ENCODE measurements at places on chromosomes 12 and 14. TPM values are rescaled to one million over a fixed set of nuclear protein-coding genes. Genes with fewer than 3 reads are reported as not detected.

The SPIC gene
- not detected for total RNA-seq

The SDR9C7 gene
- total RNA-seq: not detected

The RECQL gene
- total RNA-seq: 114 TPM

The CDH24 gene
- 1.1 TPM for total RNA-seq

The HOXC6 gene
- not detected for total RNA-seq

The ADAMTS20 gene
- total RNA-seq: not detected

The KLRC1 gene
- not detected for total RNA-seq

The RAB3IP gene
- total RNA-seq: 30.3 TPM

The C1R gene
- 2.2 TPM for total RNA-seq

The KIF26A gene
- total RNA-seq: 0.29 TPM

The EIF2B2 gene
- total RNA-seq: 61.9 TPM

The GALNT8 gene
- total RNA-seq: 1.3 TPM

The STAT2 gene
- total RNA-seq: 139 TPM

The CLEC4D gene
- not detected for total RNA-seq

GRCh38 chr12:48031135-48031960, 27.1 kb upstream of the COL2A1 start:
- no peak overlapping the region for H3K27ac ChIP-seq
- no peaks in the 10 kb centered on the region for H3K36me3 ChIP-seq

DNA sequence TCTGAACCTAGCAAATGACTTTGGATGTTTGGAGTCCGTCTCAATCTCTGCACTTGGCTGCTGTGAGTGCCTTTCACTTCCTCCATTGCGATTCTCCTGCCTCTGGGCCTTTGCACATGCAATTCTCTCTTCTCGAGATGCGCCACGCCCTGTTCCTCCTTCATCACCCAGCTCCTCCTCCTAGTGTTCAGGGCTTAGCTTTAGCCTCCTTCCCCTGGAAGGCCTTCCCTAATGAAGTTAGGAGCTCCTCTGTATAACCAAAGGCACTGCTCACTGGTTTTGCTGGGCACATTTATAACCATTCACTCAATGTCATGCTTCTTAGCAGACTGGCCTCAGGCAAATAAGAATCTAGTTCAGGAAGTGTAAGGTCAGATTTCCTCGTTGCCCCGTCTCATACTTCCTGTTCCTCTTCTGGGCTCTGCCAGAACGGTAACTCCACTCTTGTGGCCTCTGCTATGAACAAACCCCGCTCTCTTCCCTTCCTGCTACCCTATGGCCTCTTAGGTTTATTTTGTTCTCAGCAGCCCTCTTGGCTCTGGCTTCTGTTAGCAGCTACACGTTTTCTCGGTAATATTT, 171.4 kb downstream of the CRADD start:
- H3K4me1 ChIP-seq: peaks cover 31% of the 10 kb centered on the region
- H3K36me3 ChIP-seq: peaks cover 9% of the 10 kb centered on the region
- DNase-seq: no peak

DNA sequence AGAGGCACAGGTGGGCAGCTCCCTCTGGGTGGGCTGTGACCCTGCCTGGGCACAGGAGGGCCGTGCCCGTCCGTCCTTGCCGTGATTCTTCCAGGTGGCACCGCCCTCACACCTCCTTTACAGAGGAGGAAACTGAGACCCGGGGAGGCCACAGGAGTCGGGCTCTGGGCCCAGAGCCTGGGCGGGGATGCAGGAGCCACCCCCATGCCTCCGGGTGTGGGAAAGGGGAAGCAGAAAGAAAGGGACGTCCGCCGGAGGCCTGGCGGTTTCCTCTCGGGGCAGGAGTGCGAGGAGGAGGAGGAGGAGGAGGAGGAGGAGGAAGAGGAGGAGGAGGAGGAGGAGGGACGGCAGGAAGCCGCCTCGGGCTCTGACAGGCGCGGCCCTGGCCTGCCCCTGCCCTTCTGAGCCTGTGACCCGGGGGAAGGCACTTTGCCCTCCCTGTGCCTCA, 23.0 kb downstream of the SH2B3 start:
- H3K36me3 ChIP-seq: peaks cover 11% of the 10 kb centered on the region
- H3K4me1 ChIP-seq: peaks cover 90% of the 10 kb centered on the region
- peak; percentile 50 for DNase-seq
- no peaks in the 10 kb centered on the region for H3K27me3 ChIP-seq
- H3K4me3 ChIP-seq: peak overlapping the region; percentile 74

DNA sequence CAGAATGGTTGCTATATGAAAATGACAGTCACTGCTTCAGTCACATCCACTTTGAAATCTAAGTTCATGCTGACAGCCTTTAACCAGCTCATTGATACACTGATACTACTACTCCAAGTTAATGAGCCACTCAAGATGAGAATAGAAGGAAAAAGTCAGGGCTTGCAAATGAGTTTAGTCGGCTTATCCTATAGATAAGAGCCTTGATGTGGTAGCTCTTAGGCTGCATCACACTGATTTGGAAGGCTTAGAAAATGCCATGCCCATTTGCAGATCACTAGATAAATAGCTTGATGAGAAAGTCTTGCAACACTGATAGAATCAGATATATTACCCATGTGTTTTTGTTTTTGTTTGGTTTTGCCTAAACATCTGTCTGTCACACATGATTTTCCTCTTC, 251.4 kb upstream of the ATXN7L3B start:
- H3K27me3 ChIP-seq: no peaks in the 10 kb centered on the region
- no peak overlapping the region for H3K4me3 ChIP-seq
- DNase-seq: no peak
- H3K27ac ChIP-seq: no peak overlapping the region

DNA sequence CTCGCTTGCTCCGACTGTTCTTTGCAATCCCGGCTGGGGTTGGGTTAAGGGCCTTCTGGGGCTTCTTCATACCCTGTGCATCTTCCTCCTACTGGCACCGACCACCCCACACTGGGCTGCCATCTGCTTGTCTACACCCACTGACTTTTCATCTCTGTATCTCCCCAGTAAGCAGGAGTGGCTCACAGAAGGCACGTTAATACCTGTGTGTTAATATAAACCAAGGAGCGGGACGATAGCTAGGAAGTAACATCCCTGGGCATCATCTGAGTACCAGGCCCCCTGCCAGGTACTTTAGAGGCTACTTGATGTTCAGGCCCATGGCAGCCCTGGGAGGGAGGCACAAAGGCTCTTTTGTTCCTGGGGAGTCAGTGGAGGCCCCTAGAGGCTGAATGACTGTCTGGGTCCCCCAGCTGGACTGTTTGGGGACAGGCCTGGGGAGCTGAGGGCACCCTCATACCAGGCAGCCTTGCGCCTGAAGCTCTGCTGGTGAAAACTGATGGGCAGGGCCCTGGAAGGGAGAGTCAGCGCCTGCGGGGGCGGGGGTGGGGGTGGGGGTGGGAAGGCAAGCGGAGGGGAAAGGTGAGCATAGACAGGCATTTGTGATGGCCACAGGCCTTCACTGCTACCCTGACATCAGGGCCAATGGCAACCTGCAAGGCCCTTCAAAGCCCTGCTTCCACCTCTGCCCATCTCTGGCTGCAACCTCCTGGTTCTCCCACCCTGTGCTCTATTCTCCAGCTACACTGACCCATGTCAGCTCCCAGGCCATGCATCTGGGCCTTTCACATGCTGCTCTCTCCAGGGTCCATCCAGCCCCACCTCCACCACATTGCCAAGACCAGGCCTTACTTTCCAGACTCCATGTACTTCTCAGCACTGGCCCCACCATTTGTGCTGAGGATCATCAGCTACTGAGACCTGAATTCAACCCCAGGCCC, 34.2 kb upstream of the DEGS2 start:
- H3K27ac ChIP-seq: peak overlapping the region; percentile 86
- no peaks in the 10 kb centered on the region for H3K36me3 ChIP-seq
- no peaks in the 10 kb centered on the region for H3K27me3 ChIP-seq
- H3K4me3 ChIP-seq: peak overlapping the region; percentile 73
- H3K4me1 ChIP-seq: peaks cover 14% of the 10 kb centered on the region

DNA sequence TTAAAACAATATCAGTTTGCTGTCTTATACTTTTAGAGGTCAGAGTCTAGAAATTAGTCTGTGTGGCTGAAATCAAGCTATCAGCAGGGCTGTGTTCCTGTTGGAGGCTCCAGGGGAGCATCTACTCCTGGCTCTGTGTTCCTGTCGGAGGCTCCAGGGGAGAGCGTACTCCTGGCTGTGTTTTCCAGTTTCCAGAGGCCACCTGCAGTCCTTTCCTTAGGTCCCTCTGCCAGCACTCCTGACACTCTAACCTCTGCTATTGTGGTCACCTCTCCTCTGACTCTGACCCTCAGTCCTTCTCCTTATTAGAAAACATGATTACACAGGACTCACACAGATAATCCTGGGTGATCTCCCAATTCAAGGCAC, 1140.7 kb upstream of the TMEM132C start:
- peaks cover 16% of the 10 kb centered on the region for H3K27me3 ChIP-seq
- no peaks in the 10 kb centered on the region for H3K36me3 ChIP-seq
- H3K27ac ChIP-seq: peak overlapping the region; percentile 61
- H3K4me3 ChIP-seq: no peak overlapping the region

DNA sequence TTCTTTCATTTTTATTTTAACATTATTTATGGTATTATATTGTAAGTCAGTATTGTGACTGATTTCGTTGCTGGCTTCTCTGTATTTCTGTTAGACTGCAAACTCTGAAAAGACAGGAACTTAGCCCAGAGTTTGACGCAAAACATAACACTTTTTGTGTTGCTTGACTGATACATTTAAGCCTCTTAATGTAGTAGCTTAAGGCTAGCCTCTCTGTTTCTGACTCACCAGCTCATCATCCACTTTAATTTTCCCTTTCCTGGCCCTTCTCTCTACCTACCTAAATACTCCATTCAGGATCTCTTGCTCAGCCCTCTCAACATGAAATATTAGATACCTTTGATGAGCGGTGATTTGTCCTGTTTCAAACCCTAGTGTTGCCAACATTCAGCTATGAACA, 420.6 kb downstream of the LRFN5 start:
- no peaks in the 10 kb centered on the region for H3K4me1 ChIP-seq
- no peak for DNase-seq
- H3K27me3 ChIP-seq: no peaks in the 10 kb centered on the region
- H3K27ac ChIP-seq: no peak overlapping the region
- H3K4me3 ChIP-seq: no peak overlapping the region
- H3K36me3 ChIP-seq: no peaks in the 10 kb centered on the region

DNA sequence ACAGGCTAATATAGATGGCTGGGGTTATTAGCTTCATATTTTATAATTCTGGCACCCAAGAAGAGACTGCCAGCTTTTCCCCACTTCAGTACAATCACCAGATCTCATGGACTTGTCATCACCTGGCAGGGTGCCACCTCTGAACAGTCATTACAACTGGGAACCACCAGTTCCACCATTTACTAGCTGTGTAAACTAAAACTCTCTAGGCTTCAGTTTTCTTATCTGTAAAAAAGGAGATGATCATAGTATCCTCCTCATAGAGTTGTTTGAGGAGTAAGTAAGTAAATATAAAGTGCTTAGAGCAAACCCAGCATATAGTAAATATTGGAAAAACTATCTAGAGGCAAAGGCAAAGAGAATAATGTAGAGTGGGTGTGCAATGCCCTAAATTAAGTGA, 19.3 kb downstream of the CPNE8 start:
- H3K36me3 ChIP-seq: no peaks in the 10 kb centered on the region
- H3K4me3 ChIP-seq: no peak overlapping the region
- no peaks in the 10 kb centered on the region for H3K27me3 ChIP-seq

GRCh38 chr14:105861985-105862465, 335.6 kb downstream of the TMEM121 start:
- H3K27ac ChIP-seq: peak overlapping the region; percentile 86
- peaks cover 11% of the 10 kb centered on the region for H3K27me3 ChIP-seq
- no peaks in the 10 kb centered on the region for H3K36me3 ChIP-seq
- DNase-seq: peak; percentile 61

GRCh38 chr14:104093366-104094055, 8.0 kb downstream of the ASPG start:
- no peak for DNase-seq
- H3K27me3 ChIP-seq: peaks cover 3% of the 10 kb centered on the region
- H3K36me3 ChIP-seq: no peaks in the 10 kb centered on the region
- H3K4me3 ChIP-seq: no peak overlapping the region
- H3K4me1 ChIP-seq: peaks cover 5% of the 10 kb centered on the region
- no peak overlapping the region for H3K27ac ChIP-seq

DNA sequence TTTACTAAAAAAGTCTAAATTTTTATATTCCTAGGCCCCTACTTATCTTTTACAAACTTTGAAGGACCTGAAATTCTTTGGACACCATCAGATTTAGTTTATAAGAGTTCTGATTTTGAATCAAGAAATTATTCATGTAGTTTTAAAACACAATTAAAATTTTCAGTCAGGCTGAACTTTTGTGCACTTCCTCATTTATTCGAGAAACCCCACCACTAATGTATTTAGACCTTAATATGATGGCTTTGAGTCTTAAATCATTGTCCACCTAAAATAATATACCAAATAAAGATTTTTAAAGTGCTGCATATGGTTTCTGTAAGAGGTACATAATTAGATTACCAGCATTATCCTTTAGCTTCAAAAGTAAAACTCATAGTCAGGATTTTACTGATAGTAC, 103.4 kb downstream of the PAWR start:
- H3K36me3 ChIP-seq: no peaks in the 10 kb centered on the region
- H3K4me1 ChIP-seq: no peaks in the 10 kb centered on the region
- no peak overlapping the region for H3K4me3 ChIP-seq

- no peak for DNase-seq
- H3K36me3 ChIP-seq: no peaks in the 10 kb centered on the region
- H3K4me3 ChIP-seq: no peak overlapping the region
- peaks cover 9% of the 10 kb centered on the region for H3K27me3 ChIP-seq
- H3K4me1 ChIP-seq: no peaks in the 10 kb centered on the region
- no peak overlapping the region for H3K27ac ChIP-seq
Observed at GRCh38 chr14:67729072-67729885, 27.6 kb downstream of the RDH12 start.

GRCh38 chr14:23182372-23183157, 895 bp downstream of the SLC7A8 start:
- no peak overlapping the region for H3K27ac ChIP-seq
- H3K4me1 ChIP-seq: no peaks in the 10 kb centered on the region
- peaks cover 18% of the 10 kb centered on the region for H3K27me3 ChIP-seq
- peak; percentile 52 for DNase-seq

GRCh38 chr12:32727237-32727636, 28.5 kb downstream of the YARS2 start:
- H3K4me1 ChIP-seq: no peaks in the 10 kb centered on the region
- no peak overlapping the region for H3K4me3 ChIP-seq
- H3K36me3 ChIP-seq: peaks cover 29% of the 10 kb centered on the region
- no peaks in the 10 kb centered on the region for H3K27me3 ChIP-seq
- H3K27ac ChIP-seq: peak overlapping the region; percentile 18

DNA sequence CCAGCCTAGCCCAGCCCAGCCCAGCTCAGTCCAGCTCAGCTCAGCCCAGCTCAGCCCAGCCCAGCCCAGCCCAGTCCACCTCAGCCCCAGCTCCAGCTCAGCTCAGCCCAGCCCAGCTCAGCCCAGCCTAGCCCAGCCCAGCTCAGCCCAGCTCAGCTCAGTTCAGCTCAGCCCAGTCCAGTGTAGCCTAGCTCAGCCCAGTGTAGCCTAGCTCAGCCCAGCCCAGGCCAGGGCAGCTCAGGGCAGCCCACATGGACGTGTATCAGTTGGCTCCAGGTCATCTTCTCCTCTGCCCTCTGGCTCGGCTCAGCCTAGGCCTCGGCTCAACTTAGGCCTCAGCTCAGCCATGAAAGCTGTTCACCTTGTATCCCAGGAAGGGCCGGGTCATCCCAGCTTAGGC, 64.7 kb downstream of the TMEM121 start:
- no peak overlapping the region for H3K4me3 ChIP-seq
- no peaks in the 10 kb centered on the region for H3K36me3 ChIP-seq
- no peak overlapping the region for H3K27ac ChIP-seq
- peaks cover 3% of the 10 kb centered on the region for H3K27me3 ChIP-seq
- H3K4me1 ChIP-seq: no peaks in the 10 kb centered on the region

GRCh38 chr14:95685978-95686922, at the start of gene TCL1B:
TSS of gene TCL1B (plus strand) at chr14:95686426. CDS start at chr14:95686468, 42 bp downstream.
- peaks cover 4% of the 10 kb centered on the region for H3K27me3 ChIP-seq
- no peaks in the 10 kb centered on the region for H3K4me1 ChIP-seq
- H3K36me3 ChIP-seq: no peaks in the 10 kb centered on the region
- no peak within 1 kb of the TSS for H3K4me3 ChIP-seq
- no peak for DNase-seq
- no peak within 1 kb of the TSS for H3K27ac ChIP-seq

Data from activated CD4-positive, alpha-beta memory T cell treated with anti-CD3 and anti-CD28 coated beads for 36 hours (primary cell).